ENCODE measurements at places on chromosomes 2 and 18. TPM values are rescaled to one million over a fixed set of nuclear protein-coding genes. Genes with fewer than 3 reads are reported as not detected.

SUCLG1 gene
- 69.1 TPM for total RNA-seq

ZNF804A gene
- total RNA-seq = not detected

GPR45 gene
- total RNA-seq = not detected

SH3RF3 gene
- 1.9 TPM for total RNA-seq

CPLX4 gene
- total RNA-seq = not detected

RNU2-63P gene
- total RNA-seq = 6.0 TPM

CD226 gene
- 41.7 TPM for total RNA-seq

VWA3B gene
- total RNA-seq = not detected

LDLRAD4 gene
- total RNA-seq = 38.5 TPM

M1AP gene
- not detected for total RNA-seq

Data from activated CD8-positive, alpha-beta T cell treated with anti-CD3 and anti-CD28 coated beads for 36 hours (primary cell).